ENCODE measurements at places on chromosomes 7 and 10.

DNA sequence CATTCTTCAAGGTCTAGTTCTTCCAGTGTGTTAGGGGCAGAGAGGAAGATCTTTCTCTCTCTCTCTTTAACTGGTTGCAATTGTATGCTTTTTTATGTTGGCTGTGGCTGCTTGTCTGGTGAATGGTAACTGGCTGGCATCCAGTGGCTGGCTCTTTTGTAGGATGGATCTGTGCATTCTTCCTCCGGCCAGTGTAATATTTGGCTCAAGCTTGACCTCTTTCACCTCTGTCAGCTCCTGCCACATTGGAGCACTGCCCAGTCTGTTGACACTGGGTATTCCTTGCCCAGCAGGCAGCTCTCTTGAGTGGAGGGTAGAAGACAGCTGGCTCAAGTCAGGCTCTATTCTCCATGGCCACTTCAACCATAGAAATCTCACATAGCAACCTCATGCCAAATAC is 528.3 kb downstream of the PHTF2 start:
- DNase-seq = peak; percentile 27

DNA sequence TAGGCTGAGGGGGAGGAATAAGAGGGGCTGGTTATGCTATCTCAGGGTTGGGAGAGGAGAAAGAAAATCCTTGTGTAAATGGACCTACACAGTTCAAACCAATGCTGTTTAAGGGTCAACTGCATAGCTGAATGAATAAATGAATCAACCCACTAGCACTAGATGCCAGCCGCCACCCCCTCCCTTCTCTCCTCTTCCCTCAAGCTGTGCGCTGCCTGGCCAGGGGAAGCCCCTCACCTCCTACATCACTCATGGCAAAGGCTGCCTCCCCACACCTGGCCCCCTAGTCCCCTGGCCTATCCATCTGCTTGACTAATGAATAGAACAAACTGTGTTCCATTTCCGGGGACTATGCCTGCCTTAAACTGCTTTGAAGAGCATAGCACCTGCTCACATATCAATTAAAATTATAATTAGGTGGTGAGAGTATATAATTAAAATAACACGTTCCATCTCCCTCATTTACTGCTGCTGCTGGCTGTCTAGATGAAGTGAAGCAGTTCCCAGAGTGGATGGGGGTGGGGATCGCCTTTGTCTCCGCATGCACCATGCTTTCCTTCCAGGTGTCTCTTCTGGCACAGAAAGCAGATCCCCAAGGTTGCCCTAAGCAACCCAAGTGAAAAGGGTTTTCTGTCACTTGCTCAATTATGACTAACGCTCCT is 32.6 kb downstream of the GRID1 start:
- DNase-seq = no peak

DNA sequence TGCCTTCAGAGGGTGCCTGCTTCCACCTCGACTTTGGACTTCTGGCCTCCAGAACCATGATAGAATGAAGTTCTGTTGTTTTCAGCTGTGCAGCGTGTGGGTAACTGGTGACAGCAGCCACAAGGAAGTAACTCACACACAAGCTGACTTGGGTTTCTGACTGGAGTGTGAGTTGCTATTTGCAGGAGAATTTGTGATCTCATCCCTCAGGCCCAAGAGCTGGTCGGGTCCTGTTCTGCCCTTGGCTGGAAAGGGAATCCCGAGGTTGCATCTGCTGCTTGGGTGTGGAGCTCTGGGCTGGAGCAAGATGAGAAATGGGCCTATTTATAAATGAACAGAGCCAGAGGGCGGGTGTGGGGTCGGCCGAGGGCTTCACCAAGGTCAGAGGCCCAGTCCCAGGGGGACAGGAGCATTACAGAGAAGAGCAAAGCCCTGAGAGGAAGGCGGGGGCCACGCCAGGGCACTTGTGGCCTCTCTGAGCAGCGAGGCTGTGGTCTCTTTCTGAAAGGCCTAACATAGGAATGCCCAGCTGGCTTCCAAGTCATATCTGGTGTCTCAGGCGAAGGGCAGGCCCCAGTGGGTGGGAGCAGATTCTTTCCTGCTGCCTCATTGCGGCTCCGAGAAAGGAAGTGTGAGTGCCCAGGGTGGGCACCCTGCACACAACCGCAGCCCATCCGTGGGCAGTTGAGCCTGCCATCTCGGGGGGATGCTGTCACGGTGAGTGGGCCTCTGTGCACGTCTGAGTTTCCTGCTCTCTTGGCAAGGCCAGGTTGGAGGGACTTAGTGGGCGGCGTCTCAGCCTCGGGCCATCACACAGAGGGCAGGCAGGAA is 26.5 kb upstream of the C10orf71 start:
- peak; percentile 43 for DNase-seq

- peak; percentile 54 for DNase-seq
Measured at GRCh38 chr7:909358-910329, 33.3 kb downstream of the GET4 start.

DNA sequence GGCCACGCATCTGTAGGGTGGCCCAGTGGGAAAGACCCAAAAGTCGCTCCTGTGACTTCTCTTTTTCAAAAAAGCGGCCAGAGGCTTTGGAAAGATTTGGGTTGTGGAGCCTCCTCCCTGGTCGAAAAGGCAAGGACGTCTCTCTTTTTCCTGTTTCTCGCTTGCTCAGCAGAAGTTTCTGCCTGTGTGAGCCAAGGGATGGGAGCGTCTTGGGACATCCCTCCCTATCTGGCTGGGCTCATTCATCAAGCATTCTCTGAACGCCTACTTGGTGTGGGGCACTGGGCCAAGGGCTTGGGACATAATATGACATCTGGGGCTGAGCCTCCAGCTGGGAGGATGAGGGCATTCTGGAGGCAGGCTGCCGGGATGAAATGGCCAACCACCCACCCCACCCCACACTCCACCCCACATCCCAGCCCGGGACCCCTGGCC is 120.9 kb downstream of the C10orf105 start:
- DNase-seq = peak; percentile 59

DNA sequence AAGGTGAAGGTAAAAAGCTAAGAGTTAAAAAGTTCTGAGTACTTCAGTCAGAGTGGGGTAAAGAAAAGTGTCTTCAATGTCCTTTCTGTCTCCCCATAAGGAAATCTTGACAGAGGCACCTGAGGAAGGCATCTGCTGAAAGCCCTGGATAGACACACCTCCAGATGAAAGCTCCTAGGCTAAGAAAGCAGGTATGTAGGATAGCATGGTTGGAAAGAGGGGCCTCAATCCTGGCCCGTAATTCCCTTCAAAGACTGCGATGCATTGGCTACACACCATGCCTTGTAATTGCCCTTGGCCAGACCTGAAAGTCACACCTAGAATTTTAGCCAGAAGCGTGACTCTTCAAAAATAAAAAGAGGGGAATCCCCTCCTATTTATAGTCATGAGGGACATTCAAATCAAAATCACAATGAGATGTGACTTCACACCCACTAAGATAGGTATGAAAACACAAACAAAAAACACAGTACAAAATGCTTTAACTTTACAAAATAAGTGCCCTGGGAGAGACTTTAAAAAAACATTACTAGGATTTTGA is 809.7 kb downstream of the IPMK start:
- DNase-seq = no peak

GRCh38 chr10:129655007-129655678 is 188.1 kb downstream of the MGMT start:
- DNase-seq = no peak

- DNase-seq = no peak
Measured at GRCh38 chr7:139647085-139647484, 123.6 kb downstream of the CLEC2L start.

DNA sequence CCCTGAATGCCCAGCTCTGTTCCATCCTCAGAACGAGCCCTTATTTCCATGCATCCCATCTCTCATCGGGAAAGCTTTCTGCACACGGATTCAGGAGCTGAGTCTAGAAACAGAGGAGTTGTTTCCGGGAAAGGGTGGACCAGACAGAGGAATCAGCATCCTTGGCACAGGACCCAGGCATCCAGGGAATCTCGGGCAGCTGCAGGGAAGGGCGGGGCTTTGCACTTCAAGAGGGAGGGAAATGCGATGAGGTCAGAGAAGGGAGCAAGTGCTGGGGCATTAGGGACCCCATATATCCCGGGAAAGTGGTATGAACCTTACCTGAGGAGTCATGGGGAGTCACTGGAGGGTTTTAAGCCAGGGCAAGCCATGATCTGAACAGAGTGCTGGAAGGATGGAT is 68.5 kb downstream of the NPTX2 start:
- DNase-seq = no peak

GRCh38 chr7:147296201-147296600 is 1179.6 kb downstream of the CNTNAP2 start:
- no peak for DNase-seq

Data from adipocyte (in vitro differentiated cells).